ENCODE measurements at places on chromosomes 1 and 21.

GRCh38 chr1:96674915-96675314 lies 46.7 kb upstream of the PTBP2 start:
- DNase-seq, result no peak

DNA sequence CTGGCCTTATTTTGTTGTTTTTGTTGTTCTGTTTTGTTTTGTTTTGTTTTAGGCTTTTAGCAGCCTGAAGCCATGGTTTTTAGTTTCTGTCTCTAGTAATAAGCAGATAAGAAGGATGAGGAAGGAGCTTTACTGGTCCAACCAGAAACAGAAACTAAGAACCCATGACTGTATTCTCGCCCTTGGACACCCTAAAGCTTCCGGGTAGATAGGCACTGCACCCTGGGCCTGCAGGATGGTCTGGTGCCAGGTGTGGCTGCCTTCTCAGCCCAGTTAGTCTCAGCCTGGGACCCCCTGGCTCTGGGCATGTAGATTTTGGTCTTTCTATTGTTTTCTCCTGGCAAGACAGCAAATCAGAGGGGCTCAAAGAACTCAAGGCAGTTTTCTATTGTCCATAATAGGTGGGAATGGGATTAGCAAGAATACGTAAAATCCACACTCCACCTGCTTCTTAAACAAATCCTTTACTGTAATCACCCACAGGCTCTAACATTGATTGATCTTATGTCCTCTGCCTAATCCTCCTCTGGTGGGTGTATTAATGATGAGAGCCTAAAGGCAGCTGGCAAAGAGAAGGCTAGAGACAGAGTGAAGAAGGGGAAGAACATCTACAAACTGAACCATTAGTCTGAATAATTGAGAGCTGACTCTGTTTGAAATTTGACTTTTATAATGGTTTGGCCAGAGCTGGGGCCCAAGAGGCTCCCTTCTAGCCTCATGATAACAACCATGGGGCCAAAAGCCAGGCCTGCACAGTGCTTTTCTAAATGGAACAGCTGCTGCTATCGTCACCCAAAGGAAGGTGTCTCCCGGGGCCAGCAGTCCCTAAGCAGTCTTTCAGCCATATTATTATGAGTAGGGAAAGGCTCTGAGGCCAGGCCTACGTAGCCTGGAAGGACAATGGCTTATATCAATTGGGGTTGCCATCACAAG lies 106.8 kb upstream of the ATP1A1 start:
- DNase-seq, result no peak

DNA sequence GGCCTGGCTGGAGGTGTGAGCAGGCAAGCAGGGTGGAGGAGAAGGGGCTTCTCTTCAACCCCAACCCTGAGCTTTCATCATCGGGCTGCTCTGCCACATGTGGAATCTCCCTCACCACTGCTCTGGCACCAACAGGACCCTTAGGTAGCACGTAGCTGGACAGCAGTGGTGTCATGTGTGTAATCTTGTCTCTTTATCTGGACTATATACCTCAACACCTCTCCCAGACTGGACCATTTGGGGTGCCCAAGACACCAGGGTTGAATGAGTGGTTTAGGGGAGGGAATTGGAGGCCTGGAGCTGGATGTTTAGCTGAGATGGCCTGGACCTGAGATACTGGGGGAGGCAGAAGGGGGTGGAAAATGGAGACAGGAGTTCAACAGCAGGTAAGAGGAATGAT lies 63.0 kb downstream of the UBE2T start:
- no peak for DNase-seq

DNA sequence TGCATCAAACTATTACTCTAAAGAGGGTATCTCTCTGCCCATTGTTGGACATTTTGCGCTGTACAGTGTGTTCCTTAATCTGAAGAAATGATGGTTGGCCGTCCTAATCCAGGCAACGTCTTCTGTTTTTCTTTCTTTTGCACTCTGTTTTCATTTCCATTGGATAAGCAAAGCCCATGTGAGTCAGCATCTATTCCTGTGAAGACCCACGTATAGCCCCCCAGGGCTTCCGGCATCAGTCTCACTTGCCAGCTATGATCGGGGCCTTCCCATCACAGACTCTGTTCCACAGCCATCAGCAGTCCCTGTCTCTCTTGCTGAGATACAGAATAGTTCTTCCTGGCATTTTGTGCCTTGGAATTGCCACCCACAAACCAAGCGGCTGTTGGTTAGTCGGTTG lies 29.2 kb upstream of the BRDT start:
- no peak for DNase-seq

DNA sequence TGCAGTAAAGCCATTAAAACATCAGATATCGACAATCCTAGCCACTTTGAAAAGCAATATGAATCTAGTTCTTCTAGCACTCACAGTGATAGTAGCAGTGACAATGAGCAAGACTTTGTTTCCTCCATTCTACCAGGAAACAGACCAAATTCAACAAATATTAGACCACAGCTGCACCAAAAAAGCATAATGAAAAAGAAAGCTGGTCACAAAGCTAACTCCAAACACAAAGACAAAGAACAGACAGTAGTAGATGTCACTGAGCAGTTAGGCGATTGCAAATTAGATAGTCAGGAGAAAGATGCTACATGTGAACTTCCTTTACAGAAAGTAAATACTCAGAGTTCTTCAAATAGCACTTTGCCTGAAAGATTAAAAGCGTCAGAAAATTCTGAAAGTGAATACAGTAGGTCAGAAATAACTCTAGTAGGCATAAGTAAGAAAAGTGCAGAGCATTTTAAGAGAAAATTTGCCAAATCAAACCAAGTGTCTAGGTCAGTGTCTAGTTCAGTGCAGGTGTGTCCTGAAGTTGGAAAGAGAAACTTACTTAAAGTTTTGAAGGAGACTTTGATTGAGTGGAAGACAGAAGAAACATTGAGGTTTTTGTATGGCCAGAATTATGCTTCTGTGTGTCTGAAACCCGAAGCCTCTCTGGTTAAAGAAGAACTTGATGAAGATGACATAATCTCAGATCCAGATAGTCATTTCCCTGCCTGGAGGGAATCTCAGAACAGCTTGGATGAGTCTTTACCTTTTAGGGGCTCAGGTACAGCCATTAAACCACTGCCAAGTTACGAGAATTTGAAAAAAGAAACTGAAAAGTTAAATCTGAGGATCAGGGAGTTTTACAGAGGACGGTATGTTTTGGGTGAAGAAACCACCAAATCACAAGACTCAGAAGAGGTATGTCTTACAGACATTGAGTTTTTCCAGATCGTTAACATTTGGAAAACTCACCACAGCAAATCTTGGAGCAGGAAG lies 24.9 kb downstream of the RPAP2 start:
- no peak for DNase-seq

DNA sequence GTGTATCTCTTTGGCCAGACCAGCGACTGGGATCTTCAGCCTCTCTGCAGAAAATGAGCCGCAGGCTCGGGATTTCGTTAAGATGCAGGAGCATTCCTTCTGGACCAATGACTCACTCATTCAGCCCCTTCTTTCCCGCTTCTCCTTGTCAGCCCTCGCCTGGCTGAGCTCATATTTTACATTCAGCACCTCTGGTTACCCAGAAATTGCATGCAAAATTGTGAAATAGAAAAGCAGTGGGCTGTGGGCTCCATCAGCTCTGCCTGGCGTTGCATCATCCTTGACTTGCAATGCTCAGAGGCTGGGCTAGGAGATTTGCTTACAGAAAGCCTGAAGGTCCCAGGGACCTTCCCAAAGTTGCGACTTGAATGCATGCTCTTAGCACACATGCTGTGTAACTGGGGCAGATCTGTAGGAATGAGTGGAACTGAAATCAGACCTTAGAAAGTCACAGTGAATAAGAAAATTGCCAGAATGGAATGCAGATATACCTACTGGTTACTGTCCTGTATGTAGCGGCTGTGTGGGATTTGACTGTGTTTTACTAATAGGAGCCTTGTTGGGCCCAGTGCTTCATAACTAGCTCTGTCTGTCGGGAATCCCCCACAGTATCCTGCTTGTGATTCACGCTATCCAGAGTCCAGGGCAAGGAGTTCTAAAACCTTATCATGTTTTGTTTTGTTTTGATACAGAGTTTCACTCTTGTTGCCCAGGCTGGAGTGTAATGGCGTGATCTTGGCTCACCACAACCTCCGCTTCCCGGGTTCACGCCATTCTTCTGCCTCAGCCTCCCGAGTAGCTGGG lies 444.8 kb downstream of the KIF26B start:
- DNase-seq, result no peak

DNA sequence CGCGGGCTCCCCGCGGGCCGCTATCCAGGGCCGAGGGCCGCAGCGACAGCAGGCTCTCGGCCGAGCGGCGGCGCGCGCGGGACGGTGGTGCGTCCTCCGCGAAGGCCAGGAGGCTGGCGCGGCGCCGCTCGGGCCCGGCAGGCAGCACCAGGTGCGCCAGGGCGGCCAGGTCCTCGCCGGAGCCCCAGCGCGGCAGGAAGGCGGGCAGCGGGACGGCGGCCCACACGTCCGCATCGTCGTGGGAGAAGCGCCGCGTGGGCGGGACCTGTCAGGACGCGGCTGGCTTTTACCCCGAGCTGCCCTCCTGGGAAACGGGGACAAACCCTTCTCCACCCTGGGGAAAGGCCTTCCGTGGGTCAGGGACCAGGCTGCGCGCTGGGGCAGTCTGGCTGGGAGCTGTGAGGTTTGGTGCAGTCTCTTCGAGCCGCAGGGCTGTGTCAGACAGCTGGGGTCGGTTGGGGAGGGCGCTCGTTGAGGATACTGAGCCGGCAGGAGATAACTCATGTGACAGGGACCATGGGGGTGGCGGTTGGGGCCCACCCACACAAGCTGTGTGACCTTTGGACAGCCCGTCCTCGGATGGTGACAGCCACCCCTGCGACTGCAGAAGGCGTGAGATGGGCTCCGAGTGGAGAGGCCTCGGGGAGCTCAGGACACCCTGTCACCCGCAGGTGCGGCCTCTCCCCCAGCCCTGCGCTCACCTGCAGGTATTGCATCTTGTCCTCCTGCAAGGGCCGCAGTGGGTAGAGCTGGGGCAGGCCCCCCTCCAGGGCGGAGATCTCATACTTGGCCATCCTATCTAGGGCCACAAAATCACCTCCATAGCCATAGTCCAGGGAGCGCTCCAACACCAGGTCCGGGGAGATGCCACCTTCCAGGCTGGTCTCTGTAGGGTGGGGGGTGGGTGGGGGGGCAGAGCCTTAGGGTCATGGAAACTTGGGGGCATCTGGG lies 6.0 kb downstream of the HES3 start:
- no peak for DNase-seq

GRCh38 chr1:153857505-153857904 lies 65.3 kb downstream of the GATAD2B start:
- DNase-seq, result no peak

GRCh38 chr1:114725230-114725629 lies 8.7 kb upstream of the NRAS start:
- DNase-seq, result no peak

DNA sequence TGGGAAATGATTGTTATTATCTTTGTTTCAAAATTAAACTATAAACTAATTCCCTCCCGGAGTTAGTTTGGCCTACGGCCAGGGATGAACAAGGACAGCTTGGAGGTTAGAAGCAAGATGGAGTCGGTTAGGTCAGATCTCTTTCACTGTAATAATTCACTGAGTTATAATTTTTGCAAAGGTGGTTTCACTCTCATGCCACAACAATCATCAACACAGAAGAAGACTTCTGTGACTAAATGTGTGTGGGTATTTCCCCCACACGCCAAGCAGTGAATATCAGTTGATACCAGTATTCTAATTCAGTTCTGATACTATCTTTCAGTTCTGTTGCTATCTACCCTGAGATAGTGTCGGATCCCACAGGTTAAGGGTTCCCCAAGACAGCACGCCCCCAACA lies 215.1 kb downstream of the S1PR1 start:
- no peak for DNase-seq

DNA sequence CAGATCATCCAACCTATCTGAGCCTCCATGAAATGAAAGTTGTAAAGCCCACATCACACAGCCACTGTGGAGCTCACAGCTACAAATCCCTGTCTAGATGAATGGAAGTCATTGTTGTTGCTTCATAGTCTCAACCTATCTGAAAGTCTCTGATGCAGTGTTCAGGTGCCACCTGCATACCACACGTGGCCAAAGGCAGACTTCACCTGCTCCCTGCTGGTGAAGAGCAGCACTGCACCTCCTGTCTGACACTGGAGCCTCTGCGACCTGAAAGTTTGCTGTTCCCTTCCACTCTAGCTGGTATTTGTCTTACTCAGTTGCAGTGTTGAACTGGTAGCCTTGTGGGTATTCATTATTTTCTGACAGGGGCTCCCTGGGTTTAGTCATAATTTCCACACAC lies 18.4 kb downstream of the LORICRIN start:
- no peak for DNase-seq

DNA sequence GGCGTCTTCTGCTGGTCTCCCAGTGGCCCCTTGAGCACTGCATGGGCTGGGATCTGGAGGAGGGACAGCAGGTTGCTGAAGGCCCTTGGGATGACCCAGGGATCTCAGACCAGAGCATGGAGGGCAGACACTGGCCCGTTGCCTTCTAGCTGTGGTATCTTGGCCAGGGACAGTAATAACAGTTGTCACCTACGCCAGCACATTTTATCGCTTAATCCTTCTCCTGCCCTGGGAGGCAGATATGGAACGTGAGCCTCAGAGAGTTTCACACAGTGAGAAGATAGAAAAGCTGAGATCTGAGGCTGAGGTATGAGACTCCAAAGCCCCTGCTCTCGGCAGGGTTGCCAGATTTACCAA lies 40.1 kb upstream of the RD3 start:
- no peak for DNase-seq

DNA sequence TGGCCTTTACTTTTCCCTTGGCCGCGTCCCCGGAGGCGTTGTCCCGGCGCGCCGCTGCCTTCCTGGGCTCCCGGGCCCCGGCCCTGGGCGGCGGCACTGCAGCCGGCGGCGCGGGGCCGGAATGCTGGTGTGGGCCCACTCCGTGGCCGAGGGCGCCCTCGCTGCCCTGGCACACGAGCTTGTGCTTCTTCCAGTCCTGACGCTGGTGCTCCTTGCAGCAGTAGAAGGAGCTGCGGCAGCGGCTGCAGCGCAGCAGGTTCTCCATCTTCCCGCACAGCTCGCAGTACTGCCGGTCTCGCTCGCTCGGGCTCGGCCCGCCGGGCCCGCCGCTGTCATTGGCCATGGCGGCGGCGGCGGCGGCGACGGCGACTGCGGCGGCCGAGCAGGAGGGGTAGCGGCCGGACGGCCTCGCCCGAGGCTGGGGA lies 529 bp downstream of the EGLN1 start:
- no peak for DNase-seq

GRCh38 chr21:31875496-31876015 lies 2.7 kb downstream of the HUNK start:
- DNase-seq, result no peak

DNA sequence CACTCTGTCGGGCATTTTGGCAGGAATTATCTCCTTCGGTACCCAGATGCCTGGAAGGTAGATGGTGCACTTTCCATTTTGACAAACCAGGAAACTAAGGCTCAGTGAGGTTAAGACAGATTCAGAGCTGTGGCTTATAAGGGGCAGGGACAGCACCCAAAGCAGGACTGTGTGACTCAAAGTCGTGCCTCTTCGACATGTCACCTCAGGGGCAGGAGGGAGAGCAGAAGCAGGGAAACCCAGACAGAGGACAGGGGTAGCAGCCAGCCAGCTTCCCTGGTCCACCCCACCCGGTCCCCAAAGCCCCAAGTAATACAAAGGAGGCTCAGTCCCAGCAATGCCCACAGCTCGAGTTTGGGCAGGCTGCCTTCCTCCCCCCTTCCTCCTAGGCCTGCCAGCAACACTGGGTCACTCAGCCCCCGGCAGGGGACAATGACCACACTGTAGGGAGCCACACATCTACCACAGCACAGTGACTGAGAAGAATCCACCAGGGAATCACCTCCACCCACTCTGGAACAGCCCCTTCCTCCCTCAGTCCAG lies 2.5 kb downstream of the RHOC start:
- no peak for DNase-seq
